Kidney epithelial cell (primary cell): ENCODE measurements at places on chromosomes 4 and X.

DNA sequence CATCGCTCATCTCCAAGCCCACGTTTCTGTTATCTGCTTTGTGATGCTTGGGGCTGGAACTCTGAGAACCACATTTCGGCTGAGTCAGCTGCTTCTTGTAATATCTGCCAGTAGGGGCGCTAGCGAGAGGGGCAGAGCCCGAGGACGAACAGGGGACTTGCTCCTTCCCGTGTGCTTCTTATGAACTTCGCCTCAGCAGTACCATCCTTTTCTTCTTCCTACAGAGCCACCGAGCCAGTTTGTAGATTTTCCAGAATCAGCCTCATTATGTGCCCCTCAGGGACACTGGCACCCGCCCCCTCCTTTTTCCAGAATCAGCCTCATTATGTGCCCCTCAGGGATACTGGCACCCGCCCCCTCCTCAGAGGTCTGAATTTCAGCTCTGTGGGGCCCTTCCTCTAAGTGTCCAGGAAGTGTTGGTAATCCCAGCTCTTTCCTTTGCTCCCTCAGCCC, 441.7 kb upstream of the RASGEF1B start:
- DNase-seq, result no peak

- DNase-seq, result no peak
These were observed 440.1 kb downstream of the AFF2 start for GRCh38 chrX:148940411-148940996.

DNA sequence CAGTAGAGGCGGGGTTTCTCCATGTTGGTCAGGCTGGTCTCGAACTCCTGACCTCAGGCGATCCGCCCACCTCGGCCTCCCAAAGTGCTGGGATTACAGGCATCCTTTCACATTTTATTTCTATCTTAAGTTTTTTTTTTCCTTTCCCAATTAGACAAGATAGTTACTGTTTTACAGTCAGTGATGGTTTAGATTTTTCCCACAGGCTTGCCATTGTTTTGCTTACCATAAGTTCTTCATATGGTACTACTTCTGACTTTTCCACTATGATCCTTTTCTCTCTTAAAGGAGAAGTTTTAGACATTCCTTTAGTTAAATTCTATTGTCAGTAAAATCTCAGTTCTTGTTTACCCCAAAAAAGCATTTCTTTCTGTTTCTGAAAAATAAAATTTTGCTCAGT, 462.6 kb downstream of the CENPC start:
- DNase-seq, result no peak

GRCh38 chrX:44568196-44568595, 25.5 kb upstream of the FUNDC1 start:
- no peak for DNase-seq

GRCh38 chr4:94333866-94334265, 8.8 kb downstream of the HPGDS start:
- DNase-seq, result no peak

DNA sequence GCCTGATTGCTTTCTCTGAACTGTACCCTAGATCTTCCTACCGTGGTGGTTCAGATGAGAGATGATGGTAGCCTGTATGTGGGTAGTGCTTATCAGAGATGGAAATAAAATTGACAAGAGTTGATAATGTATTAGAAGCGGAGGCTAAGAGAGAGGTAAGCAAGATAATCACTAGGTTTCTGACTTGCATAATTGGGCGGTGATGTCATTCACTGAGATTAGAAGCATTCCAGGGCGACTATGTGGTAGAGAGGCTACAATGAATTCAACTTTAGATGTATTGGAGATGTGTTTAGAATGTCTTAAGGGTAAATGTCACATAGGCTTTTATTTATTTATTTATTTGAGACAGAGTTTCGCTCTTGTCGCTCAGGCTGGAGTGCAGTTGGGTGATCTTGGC, 415 bp upstream of the TENM3 start:
- DNase-seq, result no peak

- no peak for DNase-seq
These were observed 102.5 kb upstream of the SPANXN4 start for GRCh38 chrX:142923201-142923600.

- DNase-seq, result no peak
These were observed 9.1 kb upstream of the SLC25A5 start for GRCh38 chrX:119459181-119459580.

DNA sequence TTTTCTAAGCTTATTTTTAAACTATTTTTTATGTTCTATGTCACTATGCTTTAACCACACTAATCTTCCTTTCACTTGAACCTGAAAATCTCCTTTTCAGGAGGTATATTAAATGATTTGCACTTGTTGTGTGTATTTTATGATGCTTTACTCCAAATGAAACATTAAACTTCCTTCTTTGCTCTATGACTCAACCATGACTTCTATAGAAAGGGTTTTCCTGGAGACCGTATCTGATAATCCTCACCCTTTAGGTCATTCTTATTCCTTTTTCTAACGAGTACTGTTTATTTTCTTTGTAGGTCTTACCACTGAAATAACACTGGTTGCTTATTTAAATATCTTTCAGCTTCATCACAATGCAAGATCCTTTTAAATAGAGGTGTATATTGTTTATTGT, 1163.2 kb downstream of the PCDH18 start:
- DNase-seq, result no peak

DNA sequence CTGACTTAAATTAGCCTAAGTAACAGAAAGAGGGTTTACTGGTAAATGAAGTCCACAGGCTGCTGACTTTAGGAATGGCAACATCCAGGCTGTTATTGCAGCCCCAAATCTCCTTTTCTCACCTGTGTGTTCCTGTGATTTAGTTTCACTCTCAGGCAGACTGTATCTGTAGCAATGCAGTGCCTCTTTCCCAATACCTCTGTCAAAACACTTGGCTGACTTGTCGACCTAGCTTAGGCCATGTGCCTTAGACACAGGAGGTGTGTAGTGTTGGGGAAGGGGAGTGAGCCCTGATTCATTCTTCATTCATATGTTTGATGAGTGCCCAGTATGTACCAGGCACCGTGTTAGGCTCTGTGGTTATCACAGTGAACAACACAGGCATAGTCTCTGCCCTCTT, 46.9 kb downstream of the JADE3 start:
- no peak for DNase-seq

DNA sequence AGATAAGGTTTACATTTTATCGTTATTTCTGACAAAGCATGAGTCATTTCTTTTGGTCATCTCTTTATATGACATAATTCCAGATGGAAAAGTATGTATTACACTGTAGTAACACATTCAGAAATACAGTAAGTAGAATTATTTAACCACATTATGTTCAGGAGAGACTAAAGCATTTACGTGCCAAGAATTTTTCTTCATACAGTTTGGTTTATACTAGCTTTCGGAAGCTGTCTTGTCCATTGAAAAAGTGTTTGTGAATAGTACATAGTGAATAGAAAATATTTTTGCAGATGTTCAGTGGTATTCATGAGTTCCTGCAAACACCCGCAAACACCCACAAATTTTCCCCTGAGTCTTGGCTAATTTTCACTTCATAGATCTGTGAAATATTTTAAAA, 1033.0 kb upstream of the INTU start:
- no peak for DNase-seq

- no peak for DNase-seq
These were observed 38.7 kb downstream of the ARHGEF9 start for GRCh38 chrX:63746278-63746677.

GRCh38 chrX:134533952-134534351, 74.0 kb downstream of the HPRT1 start:
- no peak for DNase-seq

DNA sequence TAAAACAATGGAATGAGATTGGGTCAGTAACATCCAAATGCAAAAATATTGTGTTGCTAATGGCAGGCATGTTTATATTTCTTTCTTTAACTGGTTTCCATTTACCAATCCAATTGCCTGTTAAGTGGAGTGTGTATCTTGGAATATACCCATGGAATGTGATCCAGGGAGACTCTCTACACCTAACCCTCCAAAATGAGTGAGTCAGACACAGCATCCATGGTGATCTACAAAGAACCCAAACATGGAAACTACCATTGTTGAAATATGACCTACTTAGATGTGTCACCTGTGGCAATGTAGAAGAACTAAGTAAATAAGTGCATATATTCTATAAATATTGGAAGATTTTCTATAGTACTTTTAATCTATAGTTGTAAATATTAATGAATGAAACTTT, 110.3 kb downstream of the AREG start:
- DNase-seq, result peak; percentile 60

DNA sequence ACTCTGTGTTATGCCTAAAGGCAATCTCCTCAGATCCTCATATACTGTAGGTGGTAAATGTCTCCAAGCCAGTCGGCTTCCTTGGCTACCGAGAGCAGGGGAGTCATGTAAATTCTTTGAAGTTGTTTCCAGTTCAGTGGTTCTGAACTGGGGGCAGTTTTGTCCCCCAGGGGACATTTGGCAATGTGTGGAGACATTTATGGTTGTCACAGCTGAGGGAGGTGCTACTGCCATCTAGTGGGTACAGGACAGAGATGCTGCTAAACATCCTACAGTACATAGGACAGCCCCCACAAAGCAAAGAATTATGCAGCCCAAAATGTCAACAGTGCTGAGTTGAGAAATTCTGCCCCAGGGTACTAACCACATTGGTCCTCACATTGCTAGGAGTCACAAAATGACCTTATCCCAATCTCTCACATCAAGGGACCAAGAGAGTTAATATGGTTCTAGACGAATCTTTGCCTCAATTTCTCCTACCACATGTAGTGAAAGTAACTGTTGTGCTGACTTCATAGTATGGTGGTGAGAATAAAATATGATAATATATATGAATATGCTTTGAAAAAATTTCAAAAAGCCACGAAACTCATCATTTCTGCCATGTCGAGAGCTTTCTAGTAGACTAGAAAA, 104.4 kb upstream of the ARHGAP24 start:
- peak; percentile 7 for DNase-seq

DNA sequence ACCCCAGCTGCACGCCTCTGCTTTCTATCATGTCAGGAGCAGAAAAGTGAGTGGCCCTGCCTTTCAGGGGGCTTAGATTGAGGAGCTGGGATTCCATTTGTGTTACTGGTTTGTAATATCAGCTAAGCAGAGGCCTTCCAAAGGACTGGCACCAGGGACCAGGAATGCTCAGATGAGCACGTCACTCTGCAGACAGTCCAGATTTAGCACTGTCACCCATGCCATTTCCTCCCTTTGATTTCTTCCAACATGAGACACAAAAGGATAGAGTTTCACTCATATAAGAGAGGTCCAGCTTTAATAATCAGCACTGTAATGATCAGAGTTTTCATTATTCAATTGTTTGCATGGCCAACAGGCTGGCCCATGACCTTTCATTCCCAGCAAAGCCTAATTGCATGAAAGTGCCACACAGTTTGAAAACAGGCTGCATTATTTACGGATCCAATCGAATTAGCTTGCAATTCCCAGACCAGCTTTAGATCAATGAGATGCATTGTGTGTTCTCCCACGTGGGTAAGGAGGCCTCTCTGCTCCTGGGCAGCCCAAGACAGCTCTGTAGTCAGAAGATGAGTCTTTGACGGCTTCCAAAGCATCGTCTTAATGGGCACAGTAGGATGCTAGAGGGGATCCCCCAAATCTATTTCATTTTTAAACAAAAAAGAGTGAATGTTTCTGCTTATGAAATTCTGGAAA, 9.8 kb upstream of the SLC2A9 start:
- no peak for DNase-seq

DNA sequence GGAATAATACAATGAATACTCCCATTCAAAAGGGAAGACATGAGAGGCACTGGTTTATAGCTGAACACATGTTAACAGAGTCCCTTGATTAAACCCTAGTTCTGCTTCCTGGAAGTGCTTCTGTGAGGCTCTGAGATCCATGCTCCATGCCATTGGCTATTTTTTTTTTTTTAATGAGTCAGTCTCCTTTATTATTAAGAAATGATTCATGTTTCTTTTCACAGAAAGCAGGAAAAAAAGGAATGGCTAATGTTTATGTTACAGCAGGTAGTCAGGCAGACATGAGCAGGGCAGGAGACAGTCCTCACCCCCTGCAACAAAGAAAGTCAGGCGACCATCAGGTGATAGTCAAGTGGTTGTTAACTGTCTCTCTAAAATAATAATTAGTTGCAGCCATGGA, 598.7 kb downstream of the EPHA5 start:
- DNase-seq, result no peak

- DNase-seq, result no peak
These were observed 142.3 kb downstream of the PDGFC start for GRCh38 chr4:156829201-156829873.

DNA sequence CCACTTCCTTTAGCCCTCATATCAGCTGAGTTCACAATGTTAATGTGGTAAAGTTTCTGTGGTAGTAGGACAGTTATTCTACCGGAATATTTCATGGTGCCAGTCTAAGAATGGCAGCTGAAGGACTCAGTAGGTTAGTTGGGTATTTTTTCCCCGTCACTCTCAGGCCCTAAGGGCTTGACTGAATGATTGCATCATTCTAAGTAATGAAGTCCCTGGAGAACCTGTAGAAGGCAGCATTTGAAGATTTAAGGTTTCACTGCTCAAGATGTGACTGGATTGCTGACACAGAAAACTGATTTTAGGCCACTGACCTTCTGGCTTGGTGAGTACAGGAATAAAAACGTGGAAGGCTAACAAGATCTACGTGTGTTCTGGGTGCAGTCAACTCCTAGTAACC, 657.3 kb downstream of the PCDH19 start:
- DNase-seq, result no peak

DNA sequence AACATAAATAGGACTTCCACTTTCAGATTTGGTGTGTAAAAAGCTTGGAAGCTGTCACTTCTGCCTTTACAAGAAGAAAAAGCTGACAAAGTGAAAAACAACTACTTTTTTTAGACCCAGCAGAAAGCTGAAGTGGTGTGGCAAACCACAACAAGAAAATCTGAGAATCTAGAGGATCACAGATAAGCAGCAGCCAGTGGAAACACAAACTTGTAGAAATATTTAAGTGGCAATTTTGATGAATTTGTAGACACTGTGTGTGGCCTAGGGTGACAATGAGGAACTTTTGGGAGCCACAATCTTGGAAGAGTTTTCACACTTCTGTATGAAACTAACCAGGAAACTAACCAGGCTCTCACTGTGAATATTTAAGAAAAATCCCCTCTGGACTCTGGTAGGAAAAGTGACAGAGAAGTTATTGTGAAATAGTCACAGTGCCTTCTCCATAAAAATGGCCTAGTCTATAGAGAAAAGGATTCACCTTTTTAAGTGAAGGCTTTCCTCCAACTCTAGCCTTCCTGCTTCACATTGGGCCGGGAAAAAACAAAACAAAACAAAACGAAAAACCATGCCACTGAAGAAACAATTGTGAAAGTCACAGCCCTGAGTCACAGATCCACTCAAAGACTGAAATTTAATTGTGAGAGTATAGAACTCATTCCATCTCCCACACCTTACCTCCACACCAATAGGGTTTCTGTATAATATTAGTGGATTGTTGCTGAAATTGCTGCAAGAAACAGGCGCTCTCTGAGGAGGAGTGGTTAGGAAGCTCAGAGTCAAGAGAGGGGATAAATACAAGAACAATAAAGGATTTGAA, 26.7 kb upstream of the GUCY1A1 start:
- DNase-seq, result no peak

DNA sequence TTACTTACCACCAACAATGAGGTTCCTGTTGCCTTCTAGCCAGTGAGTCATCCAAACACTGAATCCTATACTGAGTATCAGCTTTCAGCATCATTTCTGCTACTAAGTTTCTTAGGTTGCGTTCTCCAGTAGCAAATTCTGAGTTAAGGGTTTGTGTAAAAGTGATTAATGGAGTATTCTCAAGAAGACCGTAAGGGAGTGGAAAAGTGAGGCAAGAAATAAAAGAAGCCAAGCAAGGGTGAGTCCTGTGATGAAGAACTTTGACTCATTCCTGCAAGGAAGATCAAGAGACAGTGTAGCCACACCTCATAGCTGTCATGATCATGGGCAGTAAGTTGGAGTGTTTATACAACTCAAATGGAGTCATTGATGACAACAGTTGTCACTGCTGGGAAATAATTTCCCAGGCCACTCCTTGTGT, 446.2 kb downstream of the RAPGEF2 start:
- DNase-seq, result no peak

- no peak for DNase-seq
These were observed 374.2 kb upstream of the F9 start for GRCh38 chrX:139156356-139156755.
